ENCODE measurements at places on chromosomes 6 and 20. TPM values are rescaled to one million over a fixed set of nuclear protein-coding genes. Genes with fewer than 3 reads are reported as not detected.

Gene MACROD2
- 58.1 TPM for total RNA-seq

Gene MPIG6B
- total RNA-seq, result not detected

Gene HRH3
- total RNA-seq, result 1.7 TPM

Gene SLC22A16
- total RNA-seq, result 0.91 TPM

Gene SNRNP48
- total RNA-seq, result 21.5 TPM

Gene ZSWIM3
- 10.4 TPM for total RNA-seq

Gene GPX5
- total RNA-seq, result not detected

Gene HLA-DRB1
- total RNA-seq, result 0.73 TPM

Gene SPATA25
- 2.5 TPM for total RNA-seq

Gene TMC2
- total RNA-seq, result 3.7 TPM

Gene CST3
- total RNA-seq, result 183 TPM

Gene ANGPT4
- total RNA-seq, result 0.09 TPM

Gene GJA1
- 82.9 TPM for total RNA-seq

Gene GMPR
- total RNA-seq, result 3.9 TPM

Gene RIMS4
- total RNA-seq, result 25.8 TPM

Gene MAP7
- total RNA-seq, result 7.9 TPM

Gene COL9A3
- total RNA-seq, result 3.8 TPM

Gene DPPA5
- total RNA-seq, result not detected

Gene SLC12A5
- 26.0 TPM for total RNA-seq

Gene BPIFB2
- total RNA-seq, result not detected

Gene CCN2
- total RNA-seq, result 8.5 TPM

Gene CNR1
- 225 TPM for total RNA-seq

Gene TSBP1
- not detected for total RNA-seq

Gene HSPA12B
- total RNA-seq, result 3.3 TPM

Gene C6orf163
- 12.3 TPM for total RNA-seq

Gene HELZ2
- total RNA-seq, result 6.7 TPM

Gene ACOT8
- 26.6 TPM for total RNA-seq

Gene FAM162B
- total RNA-seq, result 1.4 TPM

Gene KCNQ2
- 116 TPM for total RNA-seq

Gene HLA-E
- total RNA-seq, result 24.1 TPM

Gene OR12D3
- total RNA-seq, result not detected

Gene ADAT2
- total RNA-seq, result 5.4 TPM

Gene IRF4
- 0.27 TPM for total RNA-seq

Gene CST2
- not detected for total RNA-seq

Gene CCDC170
- 2.6 TPM for total RNA-seq

Gene TRAPPC3L
- total RNA-seq, result not detected

Gene RSPO3
- 7.4 TPM for total RNA-seq

Gene OOEP
- not detected for total RNA-seq

Gene HLA-DRA
- total RNA-seq, result 3.6 TPM

Gene RCAN2
- total RNA-seq, result 30.3 TPM
